Naive B cell (primary cell): ENCODE measurements at places on chromosomes 4 and X. TPM values are rescaled to one million over a fixed set of nuclear protein-coding genes. Genes with fewer than 3 reads are reported as not detected.

GRCh38 chr4:8644966-8645752 lies 52.6 kb downstream of the CPZ start:
- H3K36me3 ChIP-seq, result no peaks in the 10 kb centered on the region
- DNase-seq, result no peak
- H3K27ac ChIP-seq, result no peak overlapping the region
- no peaks in the 10 kb centered on the region for H3K4me1 ChIP-seq
- no peak overlapping the region for H3K4me3 ChIP-seq

Gene ANK2
- not detected for polyA plus RNA-seq

DNA sequence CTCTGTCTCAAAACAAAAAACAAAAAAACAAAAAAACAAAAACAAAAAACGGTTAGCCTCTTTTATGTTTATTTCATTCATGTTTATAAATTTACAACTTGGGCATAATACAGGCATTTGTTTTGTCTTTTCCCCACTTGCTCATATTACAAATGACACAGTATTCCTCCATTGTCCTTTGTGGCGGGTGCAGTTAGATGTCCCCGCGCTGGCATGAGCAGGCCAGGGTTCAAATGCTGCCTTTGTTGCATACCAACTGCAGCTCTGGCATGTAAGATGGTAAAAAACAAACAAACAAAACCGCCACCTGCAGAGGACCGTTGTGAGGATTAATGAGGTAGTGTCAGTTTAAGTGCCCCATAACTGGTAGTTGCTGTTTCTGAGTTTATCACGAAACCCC lies 16.1 kb upstream of the HPF1 start:
- H3K27ac ChIP-seq, result no peak overlapping the region
- H3K27me3 ChIP-seq, result peaks cover 33% of the 10 kb centered on the region
- H3K4me3 ChIP-seq, result no peak overlapping the region
- peaks cover 7% of the 10 kb centered on the region for H3K4me1 ChIP-seq

Gene TXK
- 0.52 TPM for polyA plus RNA-seq

DNA sequence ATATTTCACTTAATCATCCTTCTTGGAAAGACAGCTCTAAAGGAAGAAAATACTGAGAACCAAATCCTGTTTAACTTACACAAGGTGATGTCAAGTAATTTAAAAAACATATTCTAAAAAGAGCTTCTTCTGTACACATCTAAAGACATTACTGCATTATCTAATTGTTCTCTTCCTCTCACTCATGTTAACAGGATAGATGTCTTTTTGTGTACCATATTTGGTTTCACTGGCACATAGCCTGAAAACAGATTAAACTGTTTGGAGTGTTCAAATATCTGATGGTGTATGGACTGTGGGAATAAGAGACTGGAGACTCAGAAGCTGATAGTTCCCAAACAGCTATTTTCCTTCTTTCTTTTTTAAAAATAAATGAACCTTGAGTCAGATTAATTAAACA lies 213.3 kb upstream of the MAB21L2 start:
- DNase-seq, result no peak
- H3K27me3 ChIP-seq, result no peaks in the 10 kb centered on the region
- no peak overlapping the region for H3K4me3 ChIP-seq
- no peak overlapping the region for H3K27ac ChIP-seq
- H3K36me3 ChIP-seq, result peaks cover 5% of the 10 kb centered on the region

GRCh38 chr4:126727461-126727860 lies 905.3 kb upstream of the INTU start:
- no peak for DNase-seq
- H3K4me1 ChIP-seq, result no peaks in the 10 kb centered on the region
- no peaks in the 10 kb centered on the region for H3K27me3 ChIP-seq

DNA sequence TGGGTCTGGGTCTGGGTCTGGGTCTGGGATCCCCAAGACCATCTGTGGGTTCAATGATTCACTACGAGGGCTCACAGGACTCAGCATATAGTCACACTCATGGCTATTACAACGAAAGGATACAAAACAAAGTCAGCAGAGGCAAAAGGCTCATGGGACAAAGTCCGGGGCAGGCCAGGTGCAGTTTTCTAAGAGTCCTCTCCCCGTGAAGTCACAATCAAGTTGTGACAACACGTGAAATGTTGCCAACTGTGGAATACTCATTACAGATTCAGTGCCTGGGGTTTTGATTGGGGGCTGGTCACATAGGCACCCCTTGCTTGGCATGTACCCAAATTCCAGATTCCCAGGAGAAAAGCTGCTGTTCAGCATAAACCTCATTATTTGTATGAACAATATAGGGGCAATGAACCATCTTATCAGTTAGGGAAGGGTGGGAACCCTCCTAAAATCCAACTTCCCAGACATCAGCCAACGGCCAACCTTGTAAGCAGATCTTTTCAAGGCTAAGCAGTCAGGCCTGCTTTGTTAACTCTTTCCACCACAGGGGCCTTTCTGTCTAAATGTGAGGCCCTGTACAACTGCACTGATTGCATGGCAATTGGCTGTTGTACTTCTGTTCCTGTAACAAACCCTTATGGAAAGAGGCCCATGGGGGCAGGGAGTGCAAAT lies 58.2 kb upstream of the DIPK2B start:
- peaks cover 15% of the 10 kb centered on the region for H3K4me1 ChIP-seq
- H3K27ac ChIP-seq, result no peak overlapping the region
- H3K27me3 ChIP-seq, result no peaks in the 10 kb centered on the region
- DNase-seq, result no peak
- H3K36me3 ChIP-seq, result no peaks in the 10 kb centered on the region
- H3K4me3 ChIP-seq, result no peak overlapping the region

- H3K4me1 ChIP-seq, result peaks cover 41% of the 10 kb centered on the region
- no peak for DNase-seq
- H3K4me3 ChIP-seq, result no peak overlapping the region
- peak overlapping the region; percentile 29 for H3K27ac ChIP-seq
These were observed 5.0 kb downstream of the WAS start for GRCh38 chrX:48688531-48689150.

Gene CT45A3
- polyA plus RNA-seq, result not detected

GRCh38 chr4:29295280-29295679 lies 1424.9 kb upstream of the PCDH7 start:
- no peak for DNase-seq
- no peaks in the 10 kb centered on the region for H3K27me3 ChIP-seq
- H3K36me3 ChIP-seq, result no peaks in the 10 kb centered on the region
- H3K4me3 ChIP-seq, result no peak overlapping the region

DNA sequence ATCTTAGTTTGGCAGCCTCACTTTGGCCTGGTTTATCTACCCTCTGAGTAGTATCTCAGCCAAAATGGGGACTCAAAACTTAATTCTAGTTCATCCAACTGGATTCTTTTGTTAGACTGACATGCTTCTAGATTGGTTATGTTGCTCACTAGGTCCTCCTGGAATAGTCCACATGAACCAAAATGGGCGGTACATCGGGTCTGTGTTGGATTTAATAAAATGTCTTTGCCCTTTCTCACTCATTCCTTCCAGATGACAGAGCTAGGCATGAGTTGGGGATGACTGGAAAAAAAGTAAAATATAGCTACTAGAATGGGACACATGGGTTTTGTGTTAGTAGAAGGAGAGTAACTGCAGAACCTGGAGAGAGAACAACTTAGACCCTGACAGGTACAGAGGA lies 247.9 kb downstream of the CCSER1 start:
- no peaks in the 10 kb centered on the region for H3K36me3 ChIP-seq
- no peak for DNase-seq
- no peak overlapping the region for H3K4me3 ChIP-seq
- no peaks in the 10 kb centered on the region for H3K27me3 ChIP-seq
- no peak overlapping the region for H3K27ac ChIP-seq

Gene SPANXN3
- polyA plus RNA-seq, result not detected

DNA sequence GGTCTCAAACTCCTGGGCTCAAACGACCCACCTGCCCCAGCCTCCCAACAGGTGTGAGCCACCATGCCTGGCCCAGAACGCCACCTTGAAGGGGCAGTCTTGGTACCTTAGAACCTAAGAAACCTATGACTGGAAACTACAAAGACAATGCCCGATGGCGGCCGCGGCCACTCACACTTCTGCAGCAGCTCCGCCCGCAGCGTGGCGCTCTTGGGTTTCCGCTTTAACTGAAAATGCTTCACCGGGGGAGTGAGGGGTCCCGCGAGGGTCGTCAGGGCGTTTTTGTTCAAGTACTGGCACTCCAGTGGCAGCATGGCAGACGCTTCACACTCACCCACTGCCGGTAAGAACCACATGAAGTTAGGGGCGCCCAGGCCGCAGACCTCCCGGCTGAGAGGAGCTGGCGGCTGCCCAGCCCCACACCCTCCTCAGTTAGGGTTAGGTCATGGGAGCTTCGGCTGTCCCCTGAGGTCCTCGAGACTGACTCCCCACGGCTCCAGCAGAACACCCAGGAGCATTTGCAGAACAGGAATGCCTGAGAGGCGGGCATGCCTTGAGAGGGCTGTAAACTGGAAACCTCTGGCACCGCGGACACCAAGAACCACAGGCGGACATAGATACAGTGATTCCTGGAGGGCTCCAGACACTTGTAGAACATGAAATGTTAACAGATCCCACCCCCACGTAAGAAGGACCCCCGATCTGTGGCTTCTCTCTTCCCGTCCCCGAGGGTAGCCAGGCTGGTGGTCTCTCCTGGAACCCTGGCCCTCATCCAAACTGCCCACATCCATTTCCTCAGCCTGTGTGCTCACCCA lies 19.0 kb downstream of the NELFA start:
- DNase-seq, result no peak
- no peaks in the 10 kb centered on the region for H3K36me3 ChIP-seq
- no peaks in the 10 kb centered on the region for H3K27me3 ChIP-seq
- H3K27ac ChIP-seq, result no peak overlapping the region
- H3K4me3 ChIP-seq, result no peak overlapping the region

DNA sequence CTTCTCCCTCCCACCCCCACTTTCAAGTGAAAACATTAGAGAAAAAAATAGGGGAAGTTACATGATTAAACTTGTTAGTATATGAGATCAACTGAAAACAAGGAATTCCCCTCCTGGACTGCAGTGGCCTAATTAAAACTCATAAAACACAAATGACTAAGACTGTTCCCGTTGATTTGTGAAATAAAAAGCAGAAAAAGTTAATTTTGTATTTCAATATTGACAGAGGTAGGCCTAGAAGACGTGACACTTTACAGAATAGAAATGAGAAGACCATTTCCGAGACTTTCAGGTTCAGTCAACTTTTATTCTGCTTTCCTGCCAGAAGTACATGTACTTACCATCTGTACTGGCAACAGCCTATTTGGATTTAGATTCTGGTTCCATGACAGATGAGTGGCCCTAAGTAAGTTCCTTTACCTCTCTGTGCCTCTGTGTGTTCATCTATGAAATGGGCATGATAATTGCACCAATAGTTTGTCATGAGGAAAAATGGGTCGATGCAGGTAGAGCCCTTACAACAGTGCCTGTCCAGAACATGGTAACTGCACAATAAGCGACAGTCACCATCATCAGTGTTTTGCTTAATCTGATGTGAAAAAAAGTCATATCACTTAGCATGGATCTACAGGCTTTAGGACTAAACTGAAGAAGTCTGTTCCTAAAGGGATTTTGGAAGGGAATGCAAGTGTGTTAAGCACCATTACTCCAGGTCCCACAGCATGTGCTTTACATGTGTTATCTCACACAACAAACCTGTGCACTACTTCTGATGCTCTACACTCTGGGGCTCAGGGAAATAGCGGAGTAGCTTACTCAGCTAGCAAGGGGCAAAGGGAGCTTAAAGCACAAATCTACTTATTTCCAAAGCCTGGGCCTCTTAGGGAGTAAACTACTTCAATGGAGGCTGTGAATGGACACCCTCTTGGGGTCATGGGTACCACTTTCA lies 562.3 kb upstream of the DIPK2B start:
- H3K4me3 ChIP-seq, result peak overlapping the region; percentile 60
- peak; percentile 59 for DNase-seq
- H3K4me1 ChIP-seq, result peaks cover 44% of the 10 kb centered on the region
- H3K27ac ChIP-seq, result peak overlapping the region; percentile 91

- no peak for DNase-seq
- H3K4me1 ChIP-seq, result no peaks in the 10 kb centered on the region
- peaks cover 19% of the 10 kb centered on the region for H3K27me3 ChIP-seq
- H3K36me3 ChIP-seq, result no peaks in the 10 kb centered on the region
- no peak overlapping the region for H3K4me3 ChIP-seq
These were observed 49.3 kb upstream of the FAM9A start for GRCh38 chrX:8850478-8850877.

Gene RNF113A
- polyA plus RNA-seq, result 51.3 TPM

GRCh38 chr4:109945056-109945455 lies 32.4 kb downstream of the EGF start:
- no peak overlapping the region for H3K4me3 ChIP-seq
- DNase-seq, result no peak
- no peak overlapping the region for H3K27ac ChIP-seq
- no peaks in the 10 kb centered on the region for H3K27me3 ChIP-seq
- H3K36me3 ChIP-seq, result no peaks in the 10 kb centered on the region

Gene RS1
- 0.09 TPM for polyA plus RNA-seq

Gene SPACA5
- polyA plus RNA-seq, result not detected

- H3K4me3 ChIP-seq, result no peak overlapping the region
- H3K36me3 ChIP-seq, result no peaks in the 10 kb centered on the region
- no peak for DNase-seq
- H3K27me3 ChIP-seq, result no peaks in the 10 kb centered on the region
- H3K4me1 ChIP-seq, result no peaks in the 10 kb centered on the region
These were observed 7.7 kb downstream of the SCML1 start for GRCh38 chrX:17744896-17745523.

Gene TAF7L
- polyA plus RNA-seq, result not detected

GRCh38 chrX:45781901-45782553 lies 581.4 kb upstream of the DIPK2B start:
- DNase-seq, result no peak
- H3K4me1 ChIP-seq, result peaks cover 17% of the 10 kb centered on the region
- no peak overlapping the region for H3K4me3 ChIP-seq
- no peak overlapping the region for H3K27ac ChIP-seq
- H3K36me3 ChIP-seq, result no peaks in the 10 kb centered on the region
- no peaks in the 10 kb centered on the region for H3K27me3 ChIP-seq

- peaks cover 14% of the 10 kb centered on the region for H3K4me1 ChIP-seq
- no peak overlapping the region for H3K4me3 ChIP-seq
- no peaks in the 10 kb centered on the region for H3K27me3 ChIP-seq
- no peak overlapping the region for H3K27ac ChIP-seq
These were observed 64.5 kb downstream of the UGT8 start for GRCh38 chr4:114663083-114663482.

Gene CD40LG
- not detected for polyA plus RNA-seq

GRCh38 chr4:4831825-4832224 lies 27.6 kb upstream of the MSX1 start:
- no peak overlapping the region for H3K4me3 ChIP-seq
- H3K27ac ChIP-seq, result no peak overlapping the region
- no peaks in the 10 kb centered on the region for H3K36me3 ChIP-seq
- DNase-seq, result no peak
- peaks cover 43% of the 10 kb centered on the region for H3K27me3 ChIP-seq
- no peaks in the 10 kb centered on the region for H3K4me1 ChIP-seq

GRCh38 chr4:81808011-81808672 lies 336.4 kb upstream of the RASGEF1B start:
- H3K4me1 ChIP-seq, result peaks cover 1% of the 10 kb centered on the region
- no peaks in the 10 kb centered on the region for H3K36me3 ChIP-seq
- no peak overlapping the region for H3K4me3 ChIP-seq
- H3K27me3 ChIP-seq, result peaks cover 4% of the 10 kb centered on the region

GRCh38 chr4:54363037-54363436 lies 133.9 kb downstream of the PDGFRA start:
- no peaks in the 10 kb centered on the region for H3K36me3 ChIP-seq
- H3K27ac ChIP-seq, result no peak overlapping the region
- no peak overlapping the region for H3K4me3 ChIP-seq
- H3K27me3 ChIP-seq, result peaks cover 4% of the 10 kb centered on the region

Gene KLB
- 0.21 TPM for polyA plus RNA-seq

Gene NKX3-2
- not detected for polyA plus RNA-seq

- H3K27ac ChIP-seq, result no peak overlapping the region
- no peak overlapping the region for H3K4me3 ChIP-seq
- H3K4me1 ChIP-seq, result peaks cover 21% of the 10 kb centered on the region
- peaks cover 2% of the 10 kb centered on the region for H3K27me3 ChIP-seq
- H3K36me3 ChIP-seq, result no peaks in the 10 kb centered on the region
These were observed 44.6 kb downstream of the FGFBP1 start for GRCh38 chr4:15893962-15894361.
